ENCODE measurements at places on chromosomes 5 and 9.

DNA sequence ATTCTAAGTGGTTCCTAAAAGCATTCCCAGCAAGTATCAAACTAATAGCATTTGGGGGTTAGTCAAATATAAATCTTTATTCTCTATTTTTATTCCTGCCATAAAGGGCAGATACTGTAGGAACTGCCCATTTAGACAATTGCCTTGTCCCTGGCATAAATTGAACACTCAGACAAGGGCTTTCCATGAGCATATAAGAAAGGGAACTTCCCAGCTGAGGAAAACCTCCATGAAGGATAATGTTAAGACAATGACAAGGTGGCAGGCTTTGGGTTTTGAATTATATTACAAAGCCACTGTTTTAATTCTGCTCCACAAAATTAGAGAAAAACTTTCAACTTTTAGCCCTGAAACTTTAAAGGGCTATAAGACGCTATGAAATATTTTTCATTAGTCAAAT is 81.3 kb downstream of the ST8SIA4 start:
- DNase-seq: no peak

DNA sequence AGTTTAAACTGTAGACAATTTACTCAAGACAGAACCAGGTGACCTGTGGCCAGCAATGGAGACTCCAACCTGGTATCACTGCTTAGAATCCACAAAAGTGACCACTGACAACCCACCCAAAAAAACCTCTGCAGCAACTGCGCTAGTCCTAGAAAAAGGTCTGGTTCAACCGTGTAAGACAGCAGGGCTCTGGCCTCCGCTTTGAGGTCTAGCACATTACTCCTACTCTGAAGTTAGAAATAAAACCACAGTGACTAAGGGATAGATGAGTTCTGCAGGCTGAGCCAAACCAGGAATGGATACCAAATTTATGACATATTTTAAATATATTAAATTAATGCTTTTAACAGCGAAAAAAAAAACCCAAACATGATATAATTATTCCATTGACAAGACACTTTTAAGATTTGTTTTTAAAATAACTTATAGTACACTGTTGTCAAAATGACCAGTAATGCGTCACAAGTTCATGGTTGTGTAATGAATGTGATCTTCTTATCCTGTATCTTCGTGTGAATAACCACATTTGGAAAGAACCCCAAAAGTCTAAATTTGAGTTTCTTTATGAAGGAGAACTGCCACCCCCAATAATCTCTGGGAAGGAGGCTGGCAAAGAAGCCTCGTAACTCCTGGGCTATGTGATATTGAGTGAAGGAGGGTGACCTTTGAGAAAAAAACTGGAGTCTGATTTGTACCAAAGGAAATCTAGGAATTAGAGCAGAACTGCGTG is 101.9 kb upstream of the SLC44A1 start:
- no peak for DNase-seq

DNA sequence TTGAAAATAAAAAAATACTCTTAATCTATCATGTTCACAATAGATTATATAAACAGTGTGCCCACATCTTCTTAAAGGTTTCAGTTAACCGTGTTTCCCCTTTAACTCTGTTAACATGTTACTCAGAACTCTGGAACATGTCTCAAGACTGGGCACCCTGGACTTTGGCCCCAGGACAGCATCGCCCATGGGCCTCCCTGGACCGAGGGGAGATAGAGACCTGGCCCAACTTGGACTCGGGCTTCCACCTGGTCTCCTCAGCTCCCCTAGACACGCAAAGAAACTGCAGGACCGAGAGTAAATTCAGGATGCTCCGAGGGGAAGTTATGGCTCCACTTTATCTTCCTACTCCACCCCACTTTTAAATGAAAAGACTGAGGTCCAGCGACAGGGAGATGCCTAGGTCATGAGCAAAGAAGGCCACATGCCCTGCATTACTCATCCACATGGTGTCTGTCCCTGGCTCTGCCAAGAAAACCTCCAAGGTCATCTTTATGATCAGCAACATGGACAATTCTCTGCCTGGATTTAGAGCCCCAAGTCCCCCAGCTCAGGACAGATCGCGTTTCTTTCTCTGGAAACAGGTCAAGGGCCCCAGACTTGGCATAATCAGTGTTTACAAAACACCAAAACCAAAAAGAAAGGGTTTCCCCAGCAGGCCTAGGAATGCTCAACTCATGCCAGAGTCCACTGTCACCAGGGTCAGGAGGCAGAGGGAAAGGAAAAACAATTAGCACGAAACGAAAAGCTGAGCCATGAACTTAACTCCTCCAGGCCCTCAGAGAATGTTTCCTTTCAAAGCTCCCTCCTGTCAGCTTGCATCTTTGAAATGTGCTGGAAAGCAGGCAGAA is 17.4 kb downstream of the GPX3 start:
- DNase-seq: no peak

DNA sequence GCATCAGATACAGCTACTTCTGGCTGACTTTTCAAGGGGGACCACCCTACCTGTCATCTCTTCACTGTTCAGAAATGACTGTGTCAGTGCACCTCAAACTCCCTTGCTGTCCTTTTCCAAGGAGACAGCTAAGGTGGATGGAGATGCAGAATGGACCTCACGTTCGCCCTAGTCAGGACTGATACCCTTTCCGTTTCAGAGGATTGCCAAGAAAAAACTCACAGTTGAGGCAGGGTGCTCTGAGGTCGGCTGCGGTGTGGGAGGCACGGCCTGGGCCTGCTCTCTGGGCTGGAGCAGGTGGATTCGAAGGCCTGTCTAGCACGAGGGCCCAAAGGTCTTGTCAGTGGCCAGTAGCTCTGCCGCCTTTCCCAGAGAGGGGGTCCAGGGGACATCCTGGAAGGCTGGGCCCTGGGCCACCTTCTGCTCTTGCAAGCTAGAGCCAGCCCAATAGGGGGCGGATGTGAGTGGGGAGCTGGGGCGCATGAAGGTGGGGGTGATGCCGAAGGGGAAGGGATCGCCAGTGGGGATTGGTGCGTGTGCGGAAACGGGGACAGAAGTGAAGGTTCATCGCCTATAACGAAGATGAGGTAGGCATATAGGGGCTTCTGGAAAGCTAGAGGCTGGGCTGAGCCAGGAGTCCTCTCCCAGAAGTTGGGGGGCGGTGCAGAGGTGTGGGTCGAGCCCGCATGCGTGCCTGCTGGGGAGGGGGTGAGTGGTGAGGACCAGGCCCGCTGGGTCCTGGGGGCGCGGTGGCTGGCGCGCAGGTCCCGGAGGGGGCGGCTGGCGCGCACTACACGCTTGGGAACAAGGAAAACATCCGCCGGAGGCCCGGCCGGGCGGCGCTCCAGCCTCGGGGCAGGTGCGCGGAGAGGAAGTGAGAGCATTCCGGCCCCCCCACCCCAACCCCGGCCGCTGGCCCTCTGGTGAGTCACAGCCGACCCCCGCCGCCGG is 2.5 kb upstream of the MSMP start:
- DNase-seq: peak; percentile 86

- no peak for DNase-seq
Observed at GRCh38 chr5:57841676-57842363, 359.2 kb upstream of the ACTBL2 start.

DNA sequence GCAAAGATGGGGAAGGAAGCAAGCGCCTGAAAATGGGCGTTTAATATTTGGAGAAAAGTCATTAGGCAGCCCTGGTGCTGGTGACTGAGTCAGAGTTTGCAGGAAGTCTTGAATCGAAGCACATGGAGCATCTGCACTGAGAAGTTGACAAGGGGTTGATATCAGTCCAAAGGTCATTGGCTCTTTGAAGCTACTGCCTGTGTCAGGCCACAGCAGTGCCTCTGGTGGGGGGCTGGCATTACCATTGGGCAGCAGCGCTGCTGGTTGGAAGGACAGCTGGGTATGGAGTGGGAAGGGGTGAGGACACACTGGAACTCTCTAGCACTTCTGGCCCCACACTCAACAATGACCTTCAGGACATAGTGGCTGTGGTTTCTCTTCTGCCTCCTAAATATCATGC is 150.4 kb upstream of the ERCC6L2 start:
- peak; percentile 56 for DNase-seq

DNA sequence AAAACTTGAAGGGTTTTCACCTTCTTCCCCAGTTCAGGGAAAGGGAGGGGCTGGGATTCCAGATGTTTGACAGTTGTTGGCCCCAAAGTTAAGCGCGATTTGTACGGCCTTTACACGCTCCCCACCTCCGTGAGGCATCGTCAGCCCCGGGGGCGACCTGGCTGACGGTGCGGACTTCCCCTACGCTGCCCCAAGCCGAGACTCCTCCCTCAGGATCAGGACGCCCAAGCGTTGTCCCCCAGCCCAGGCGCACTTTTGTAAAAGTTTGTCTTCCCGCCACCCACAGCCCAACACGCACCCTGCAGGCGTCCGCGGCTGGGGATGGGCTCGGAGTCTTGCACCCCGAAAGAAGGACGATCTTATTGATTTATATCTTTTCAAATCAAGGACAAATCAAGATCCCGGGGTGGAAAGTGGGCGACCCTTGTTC is 713 bp downstream of the MOB3B start:
- peak; percentile 54 for DNase-seq

- no peak for DNase-seq
Observed at GRCh38 chr9:130675396-130675795, 11.0 kb downstream of the PRDM12 start.

GRCh38 chr5:175677571-175677970 is 19.7 kb downstream of the HRH2 start:
- no peak for DNase-seq

DNA sequence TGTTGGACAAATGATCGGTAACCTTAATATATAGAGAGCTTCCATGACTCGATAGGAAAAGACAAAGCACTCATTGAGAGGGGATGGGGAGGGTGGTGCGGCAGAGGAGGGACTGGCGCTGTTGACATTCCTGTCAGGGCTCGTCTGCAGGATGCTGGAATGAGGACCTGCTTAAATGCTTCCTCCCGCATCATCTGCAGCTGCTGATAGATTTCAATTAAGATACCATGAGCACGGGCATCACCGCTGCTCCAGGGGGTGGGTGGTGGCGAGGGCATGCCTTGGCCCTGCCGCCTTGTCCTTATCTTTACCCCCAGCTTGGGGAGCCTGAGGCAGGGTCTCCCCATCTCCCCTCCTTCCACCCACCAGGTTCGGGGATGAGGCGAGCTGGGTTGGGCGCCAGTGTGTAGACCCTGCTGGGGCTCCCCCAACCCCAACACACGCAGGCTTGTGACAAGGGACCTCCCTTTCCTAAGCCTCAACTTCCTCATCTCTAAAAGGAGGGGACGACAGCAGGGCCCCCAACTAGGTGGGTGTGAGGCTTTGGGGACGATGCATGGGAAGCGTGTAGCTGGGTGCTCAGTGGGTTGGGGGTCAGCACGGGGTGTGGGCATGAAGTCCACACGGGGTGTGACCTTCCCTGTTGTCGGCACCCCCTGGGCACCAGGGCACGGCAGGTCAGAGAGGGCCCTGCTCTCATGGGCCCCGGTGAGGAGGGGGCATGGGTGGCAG is 11.7 kb upstream of the QRFP start:
- DNase-seq: no peak

DNA sequence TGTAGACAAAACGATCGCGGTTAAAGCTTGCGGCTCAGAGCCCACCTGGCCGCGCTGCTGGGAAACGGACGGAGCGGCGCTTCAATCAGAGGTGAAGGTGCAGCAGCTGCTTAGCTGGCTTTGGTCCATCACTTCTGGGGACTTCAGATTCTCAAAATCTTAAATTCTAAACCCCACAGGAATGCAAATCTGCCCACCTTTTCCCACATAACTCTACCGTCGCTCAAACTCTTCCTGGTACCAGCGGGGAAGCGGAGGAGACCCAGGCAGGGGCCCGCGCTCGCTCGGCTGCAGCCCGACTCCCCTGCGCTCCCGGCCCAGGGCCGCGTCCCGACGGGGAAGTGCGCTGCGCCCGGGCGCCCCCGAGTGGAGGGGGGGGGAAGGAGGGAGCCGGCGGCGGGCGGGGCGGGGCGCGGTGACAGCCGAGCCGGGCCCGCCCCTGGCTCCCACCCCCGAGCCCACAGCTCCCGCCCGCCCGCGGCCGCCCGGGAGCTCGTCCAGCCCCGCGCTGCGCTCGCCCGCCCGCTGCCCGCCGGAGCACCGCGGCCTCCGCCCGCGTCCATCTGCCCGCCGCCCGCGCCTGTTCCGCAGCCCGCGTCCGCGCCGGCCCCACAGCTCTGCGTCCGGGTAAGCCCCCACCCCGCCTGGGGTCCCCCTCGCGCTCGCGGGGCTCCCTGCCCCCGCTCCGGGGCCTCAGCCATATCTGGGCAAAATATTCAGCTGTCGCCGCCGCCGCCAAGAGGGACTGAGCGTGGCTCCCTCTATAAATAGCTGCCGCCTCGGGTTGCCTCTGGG is at the start of gene TMOD1:
Gene TMOD1, plus strand, starts transcription at position 490 of the 795 bp plus-strand sequence. CDS start 22,523 bp downstream, outside the sequence.
- DNase-seq: no peak

DNA sequence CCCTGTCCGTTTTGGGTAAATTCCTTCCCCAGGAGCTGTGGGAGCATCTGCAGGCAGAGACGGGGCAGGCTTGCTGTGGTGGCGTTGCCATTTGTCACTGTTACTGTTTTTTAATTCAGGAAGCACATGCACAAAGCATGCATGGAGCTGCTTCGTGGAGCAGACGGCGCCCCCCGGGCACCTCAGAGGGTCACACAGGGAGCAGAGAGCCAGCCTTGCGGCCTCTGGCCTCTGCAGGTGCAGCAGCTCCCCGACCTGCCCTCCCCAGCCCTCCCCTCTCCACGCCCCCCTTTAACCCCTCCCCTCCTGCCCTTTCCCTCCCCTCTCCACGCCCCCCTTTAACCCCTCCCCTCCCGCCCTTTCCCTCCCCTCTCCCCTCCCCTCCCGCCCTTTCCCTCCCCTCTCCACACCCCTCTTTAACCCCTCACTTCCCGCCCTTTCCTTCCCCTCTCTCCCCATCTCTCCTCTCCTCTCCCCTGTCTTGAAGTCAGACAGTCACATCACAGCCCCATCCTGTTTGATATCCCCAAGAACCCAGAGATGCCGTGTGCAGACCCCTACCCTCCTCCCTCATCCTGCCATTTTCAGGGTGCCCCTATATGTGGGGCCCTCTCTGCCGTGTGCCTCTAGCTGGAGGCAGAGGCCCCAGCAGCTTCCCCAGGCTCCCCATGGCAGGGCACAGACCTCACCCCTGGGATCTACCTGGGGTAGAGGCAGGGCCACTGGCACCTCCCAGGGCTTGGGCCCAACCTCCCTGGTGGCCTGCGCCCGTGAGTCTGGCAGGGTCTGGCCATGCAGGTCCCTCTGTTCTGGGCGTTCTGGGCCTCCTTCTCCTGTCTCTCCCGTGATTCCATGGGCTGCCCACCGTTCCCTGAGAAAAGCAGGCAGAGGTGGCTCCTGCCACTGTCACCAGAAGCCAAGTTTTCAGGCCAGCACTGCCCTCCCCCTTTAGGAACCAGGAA is 29.6 kb upstream of the UBAC1 start:
- peak; percentile 23 for DNase-seq

DNA sequence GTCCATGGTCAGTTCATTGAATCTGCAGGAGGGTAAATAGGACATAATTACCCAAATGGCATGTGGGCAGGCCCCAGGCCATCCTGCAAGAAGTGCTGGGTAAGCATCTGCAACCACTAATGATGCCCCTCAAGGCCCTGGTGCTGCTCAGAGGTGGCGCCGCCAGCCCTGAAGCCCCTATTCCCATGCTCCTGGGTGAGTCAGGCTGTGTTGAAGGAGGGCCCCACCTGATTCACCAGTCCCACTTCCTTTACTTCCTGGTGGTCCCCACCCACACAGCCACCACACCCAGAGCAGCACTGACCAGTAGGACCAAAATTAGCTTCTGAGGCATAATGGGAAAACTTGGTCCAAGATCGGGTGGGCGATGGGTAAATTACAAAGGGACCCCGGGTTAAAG is 120.4 kb upstream of the SPRY4 start:
- DNase-seq: no peak
